Stimulated activated CD8-positive, alpha-beta memory T cell treated with anti-CD3 and anti-CD28 coated beads, Interleukin-15, amount 100 ng/mL, for 4 hours (primary cell): ENCODE measurements at places on chromosomes 5 and 9.

DNA sequence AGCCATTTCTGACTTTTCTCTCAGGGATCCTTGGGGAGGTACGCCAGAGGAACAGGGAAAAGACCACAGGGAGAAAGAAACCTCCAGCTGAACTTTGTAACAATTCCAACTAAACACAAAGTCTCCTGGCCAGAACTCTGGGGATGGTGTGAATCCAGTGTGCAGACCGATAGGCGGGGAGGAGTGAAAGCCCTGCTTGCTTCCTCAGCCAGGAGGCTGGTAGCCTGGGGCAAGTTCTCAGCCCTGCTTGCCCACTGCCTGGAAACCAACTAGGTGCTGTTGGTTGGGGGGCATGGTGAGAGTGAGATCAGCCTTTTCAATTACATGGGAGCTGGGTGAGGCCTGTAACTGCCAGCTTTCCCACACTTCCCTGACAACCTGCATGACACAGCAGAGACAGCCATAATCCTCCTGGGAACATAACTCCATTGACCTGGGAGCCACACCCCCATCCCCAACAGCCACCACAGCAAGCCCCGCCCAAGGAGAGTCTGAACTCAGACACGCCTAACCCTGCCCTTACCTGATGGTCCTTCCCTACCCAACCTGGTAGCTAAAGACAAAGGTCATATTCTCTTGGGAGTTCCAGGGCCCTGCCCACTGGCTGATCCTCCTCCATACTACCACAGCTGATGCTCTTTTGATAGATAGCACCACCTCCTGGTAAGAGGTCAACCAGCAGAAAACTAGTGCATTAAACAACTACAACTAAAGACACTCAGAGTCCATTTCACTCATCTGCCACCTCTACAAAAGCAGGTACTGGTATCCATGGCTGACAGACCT is 100.1 kb upstream of the TNFAIP8 start:
- DNase-seq = no peak

DNA sequence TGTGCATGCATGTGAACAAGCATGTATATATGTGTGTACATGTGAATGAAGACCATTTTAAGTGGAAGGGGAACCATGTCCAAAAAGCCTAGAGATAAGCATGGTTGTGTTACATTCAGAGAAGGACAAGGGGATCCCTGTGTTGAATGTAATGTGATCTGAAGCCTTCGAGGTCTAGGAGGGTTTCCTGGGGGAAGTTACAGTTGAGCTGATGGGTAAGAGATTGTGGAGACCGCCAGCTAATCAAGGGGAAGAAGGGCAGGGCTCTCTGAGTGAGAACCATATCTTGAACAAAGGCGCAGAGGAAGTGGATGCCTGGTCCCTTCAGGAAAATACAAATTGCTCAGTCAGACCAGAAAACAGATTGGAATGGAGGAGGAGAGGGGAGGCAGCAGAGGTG is 45.5 kb upstream of the TNFSF15 start:
- no peak for DNase-seq

DNA sequence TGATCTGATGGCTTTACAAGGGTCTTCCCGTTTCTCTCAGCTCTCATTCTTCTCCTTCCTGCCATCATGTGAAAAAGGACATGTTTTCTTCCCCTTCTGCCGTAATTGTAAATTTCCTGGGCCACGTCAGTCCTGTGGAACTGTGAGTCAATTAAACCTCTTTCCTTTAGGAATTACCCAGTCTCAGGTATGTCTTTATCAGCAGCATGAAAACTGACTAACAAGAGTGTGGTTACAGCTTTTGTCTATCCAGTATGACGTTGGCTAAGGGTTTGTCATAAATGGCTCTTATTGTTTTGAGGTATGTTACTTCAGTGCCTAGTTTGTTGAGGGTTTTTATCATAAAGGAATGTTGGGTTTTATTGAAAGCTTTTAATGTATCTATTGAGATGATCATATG is 501.6 kb downstream of the CAAP1 start:
- DNase-seq = no peak

- no peak for DNase-seq
Observed at GRCh38 chr9:88383176-88383575, 5.1 kb upstream of the SPIN1 start.

- no peak for DNase-seq
Observed at GRCh38 chr5:176362233-176362490, 598 bp upstream of the KIAA1191 start.

GRCh38 chr9:81150016-81150625 is 539.2 kb downstream of the TLE1 start:
- no peak for DNase-seq

- DNase-seq = no peak
Observed at GRCh38 chr5:9438596-9439354, 107.1 kb downstream of the SEMA5A start.

- no peak for DNase-seq
Observed at GRCh38 chr9:127209220-127209619, 55.4 kb upstream of the GARNL3 start.

DNA sequence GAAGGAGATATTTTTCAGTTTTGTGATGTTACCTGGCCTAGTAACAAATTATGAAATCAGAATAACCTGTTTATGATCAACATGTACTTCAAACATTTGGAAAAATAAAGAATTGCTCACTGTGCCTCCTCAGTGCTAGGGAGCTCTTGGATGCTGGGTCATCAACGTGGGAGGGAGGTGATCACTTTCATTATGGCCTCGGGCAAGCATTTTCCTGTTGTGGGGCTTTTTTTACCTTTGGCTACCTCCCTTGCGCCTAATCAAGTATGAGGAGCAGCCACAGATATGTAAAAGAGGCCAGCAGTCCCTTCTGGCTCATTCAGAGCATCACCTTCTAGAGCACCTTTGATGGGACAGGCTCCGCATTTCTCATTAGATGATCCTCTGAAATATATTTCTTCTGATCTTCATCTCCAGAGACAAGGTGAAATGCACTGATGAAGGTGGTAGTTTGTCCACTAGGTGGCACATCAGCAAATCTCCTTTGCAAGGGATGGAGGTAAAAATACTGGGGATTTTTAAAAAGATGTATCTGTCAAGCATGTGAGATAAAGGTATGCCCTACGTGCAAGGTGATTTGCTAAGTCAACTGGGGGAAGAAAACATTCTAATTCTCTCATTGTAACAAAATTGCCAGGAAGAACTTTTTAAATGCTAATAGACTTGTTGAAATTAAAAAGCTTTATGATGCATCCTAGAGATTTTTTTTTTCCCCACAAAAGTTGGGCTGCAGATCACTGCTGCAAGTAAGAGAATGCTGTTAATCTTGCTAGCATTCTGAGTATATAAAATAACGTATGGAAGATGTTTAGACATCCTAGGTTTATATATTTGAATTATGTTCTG is 218.2 kb downstream of the MAST4 start:
- DNase-seq = no peak

- no peak for DNase-seq
Observed at GRCh38 chr5:124371111-124371706, 375.2 kb downstream of the ZNF608 start.

GRCh38 chr5:151414536-151414935 is 32.9 kb upstream of the SLC36A1 start:
- no peak for DNase-seq

DNA sequence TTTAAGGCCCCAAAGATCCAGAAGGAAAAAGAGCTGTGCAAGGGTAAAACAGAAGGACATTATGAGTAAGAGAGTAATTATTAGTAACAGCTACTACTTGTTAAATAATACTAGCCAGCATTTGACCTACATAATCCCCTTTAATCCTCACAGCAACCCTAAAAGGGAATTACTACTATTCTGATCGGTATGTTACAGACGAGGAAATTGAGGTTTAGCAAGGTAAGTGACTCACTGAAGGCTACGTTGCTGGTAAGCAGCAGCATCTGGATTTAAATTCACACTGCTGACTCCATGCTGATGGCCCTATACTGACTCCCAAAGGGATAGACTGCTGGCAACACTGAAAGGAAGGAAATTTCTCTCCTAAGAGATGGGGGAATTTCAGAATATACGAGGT is 3.7 kb upstream of the FSD1L start:
- no peak for DNase-seq

- no peak for DNase-seq
Observed at GRCh38 chr5:168608386-168608785, 29.2 kb upstream of the PANK3 start.

- no peak for DNase-seq
Observed at GRCh38 chr9:121326130-121326838, 43.8 kb downstream of the STOM start.

- DNase-seq = no peak
Observed at GRCh38 chr9:108842610-108843295, 13.0 kb downstream of the ACTL7B start.

DNA sequence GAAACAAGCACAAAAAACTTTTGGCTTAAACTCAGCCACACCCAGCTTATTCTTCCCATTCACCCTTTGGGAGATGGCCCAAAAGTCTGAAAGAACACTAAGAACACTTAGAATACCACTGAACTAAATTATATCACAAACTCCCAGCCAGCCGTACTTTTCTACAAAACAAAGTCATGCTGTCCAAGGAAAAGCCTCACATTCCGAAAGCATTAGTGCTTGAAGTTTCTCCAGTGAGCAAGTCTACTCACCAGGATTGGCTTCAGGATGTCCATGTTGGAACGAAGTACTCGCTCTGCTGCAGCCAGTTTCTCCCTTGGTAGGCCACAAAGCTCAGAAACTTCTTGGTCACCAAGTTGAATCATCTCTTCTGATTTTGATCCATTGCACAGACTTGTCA is 69.7 kb downstream of the ABCA1 start:
- DNase-seq = no peak

DNA sequence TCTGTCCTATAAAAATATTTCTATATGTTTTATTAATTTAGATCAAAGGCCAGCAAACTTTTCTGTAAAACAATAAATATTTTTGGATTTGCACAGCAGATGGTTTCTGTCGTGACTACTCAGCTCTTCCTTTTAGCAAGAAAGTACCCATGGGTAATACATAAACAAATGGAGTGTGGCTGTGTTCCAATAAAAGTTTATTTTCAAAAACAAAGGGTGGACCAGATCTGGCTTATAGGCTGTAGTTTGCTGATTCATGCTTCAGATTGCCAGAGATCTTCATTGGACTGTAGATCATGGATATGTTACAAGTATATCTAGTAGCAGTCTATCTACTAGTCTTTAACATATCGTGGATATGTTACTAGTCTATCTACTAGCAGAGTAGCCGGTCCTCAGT is 590.5 kb downstream of the CSNK1G3 start:
- no peak for DNase-seq

- DNase-seq = no peak
Observed at GRCh38 chr9:123287639-123288038, 19.3 kb upstream of the STRBP start.

DNA sequence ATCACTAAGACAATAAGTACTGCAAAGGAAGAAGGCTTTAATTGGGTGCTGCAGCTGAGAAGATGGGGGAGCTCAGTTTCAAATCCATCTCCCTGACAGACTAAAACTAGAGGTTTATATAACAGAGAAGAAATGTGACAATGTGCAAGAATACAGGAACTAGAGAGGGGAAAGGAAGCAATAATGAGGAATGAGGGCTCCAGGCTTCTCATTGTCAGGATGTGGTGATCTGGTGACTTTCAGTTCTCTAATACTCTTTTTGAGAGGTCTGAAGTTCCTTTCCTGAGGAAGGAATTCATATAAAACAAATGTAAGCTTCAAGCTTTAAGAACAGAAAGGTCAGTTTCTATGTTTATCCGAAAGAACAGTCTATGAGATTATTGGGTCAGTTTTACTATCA is 42.5 kb upstream of the SPATA31E1 start:
- DNase-seq = no peak

DNA sequence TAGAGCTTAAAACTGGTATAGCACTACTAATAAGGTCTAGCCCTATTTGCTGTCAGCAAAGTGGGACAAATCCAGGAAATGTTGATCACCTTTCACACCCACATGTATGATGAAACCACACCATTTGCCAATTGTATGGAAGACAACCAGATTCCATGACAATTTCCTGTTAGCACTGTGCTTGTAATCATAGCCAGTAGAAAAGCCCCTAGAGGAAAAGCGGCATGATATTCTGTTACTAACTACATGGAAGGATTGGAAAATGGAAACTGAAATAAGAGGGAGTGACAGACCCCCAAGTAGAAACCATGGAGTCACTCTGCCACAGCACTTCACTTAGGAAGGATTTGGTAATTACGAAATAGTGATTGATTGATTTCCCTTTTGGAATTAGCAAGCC is 923 bp downstream of the SPATA6L start:
- DNase-seq = no peak

DNA sequence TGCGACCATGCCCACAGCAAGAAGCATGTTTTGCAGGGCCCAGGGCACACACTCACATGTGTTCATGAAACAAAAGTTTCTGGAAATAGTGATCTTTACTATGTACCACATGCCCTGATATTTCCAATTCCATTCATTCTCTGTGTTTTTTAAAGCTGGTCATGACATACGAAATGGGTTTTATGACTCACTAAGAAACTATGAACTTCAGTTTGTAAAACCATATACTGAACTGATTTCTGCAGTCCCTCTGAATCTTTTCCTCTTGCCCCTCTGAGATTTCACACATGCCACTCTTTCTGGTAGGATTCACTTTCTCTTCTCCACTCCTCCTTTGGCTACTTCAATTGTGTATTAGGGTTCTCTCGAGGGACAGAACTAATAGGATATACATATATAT is 416.1 kb upstream of the TRPC7 start:
- DNase-seq = no peak

DNA sequence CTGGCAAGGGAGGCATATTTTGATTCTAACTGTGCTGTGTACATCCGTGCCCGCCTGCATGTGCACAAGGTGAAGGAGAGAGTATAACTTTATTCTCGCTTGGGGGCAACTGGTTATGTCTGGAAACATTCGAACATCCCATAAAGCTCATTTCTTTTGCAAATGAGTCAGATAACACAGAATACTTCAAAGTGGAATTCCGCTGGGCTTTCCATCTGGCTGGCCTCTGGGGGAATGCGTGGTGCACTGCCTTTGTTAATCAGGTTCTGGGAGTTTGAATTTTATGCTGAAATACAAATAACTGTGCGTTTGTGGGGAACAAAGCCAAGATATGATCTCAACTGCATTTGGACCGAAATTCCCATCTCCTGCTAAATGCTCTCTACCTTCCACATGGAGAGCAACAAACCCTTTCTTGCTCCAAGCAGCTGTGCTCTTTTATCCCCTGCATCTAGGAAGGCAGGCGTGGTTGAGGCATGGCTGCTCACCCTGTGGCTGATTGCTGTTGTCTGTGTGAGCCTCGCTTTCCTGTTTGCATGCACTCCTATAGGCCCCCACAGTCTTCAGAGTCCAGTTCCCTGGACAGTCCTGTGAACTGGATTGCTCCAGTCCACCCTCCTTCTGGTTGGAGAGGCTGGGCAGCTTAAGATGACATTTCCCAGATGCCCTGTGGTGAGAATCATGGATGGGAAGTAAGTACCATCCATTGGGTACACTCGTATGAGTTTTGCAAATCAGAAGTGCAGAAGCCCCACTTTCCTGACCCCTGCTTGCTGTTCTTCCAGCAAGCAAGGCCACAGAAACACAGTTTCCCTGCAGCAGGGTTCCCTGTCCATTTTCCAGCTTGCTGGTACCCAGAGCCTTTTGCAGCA is 82.9 kb upstream of the ALDH1B1 start:
- no peak for DNase-seq

- no peak for DNase-seq
Observed at GRCh38 chr9:134422301-134423090, 96.2 kb downstream of the RXRA start.
